ENCODE measurements at places on chromosomes 7 and 10.

GRCh38 chr10:30579574-30579973, 50.0 kb downstream of the LYZL2 start:
- DNase-seq: no peak

- DNase-seq: peak; percentile 58
Measured at GRCh38 chr10:47334466-47335295, 12.4 kb downstream of the GDF2 start.

- no peak for DNase-seq
Measured at GRCh38 chr10:42594246-42594650, 44.1 kb downstream of the ZNF33B start.

- DNase-seq: no peak
Measured at GRCh38 chr7:74599244-74599643, 58.3 kb upstream of the GTF2I start.

GRCh38 chr7:132279718-132280117, 296.6 kb downstream of the PLXNA4 start:
- no peak for DNase-seq

DNA sequence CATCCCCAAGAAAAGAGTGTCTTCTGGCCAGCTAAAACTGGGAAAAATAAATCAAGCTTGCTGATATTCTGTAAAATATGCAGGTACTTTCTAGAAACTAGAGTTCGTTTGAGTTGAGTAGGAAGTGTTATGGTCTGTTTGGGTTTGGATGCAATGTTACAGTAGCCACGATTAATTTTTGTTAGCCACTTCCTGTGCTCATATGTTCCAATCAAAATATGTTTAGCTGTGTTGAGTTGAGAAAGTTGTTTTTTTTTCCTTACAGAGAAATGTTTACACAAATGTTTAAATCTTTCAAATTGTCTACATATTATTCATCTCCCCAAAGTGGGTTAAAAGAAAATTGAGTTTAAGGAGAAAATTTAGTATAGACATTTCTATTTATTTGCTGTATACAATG, 11.3 kb upstream of the LAMB1 start:
- DNase-seq: no peak

- peak; percentile 86 for DNase-seq
Measured at GRCh38 chr10:124741281-124741921, 2.8 kb downstream of the FAM53B start.

- no peak for DNase-seq
Measured at GRCh38 chr10:70093335-70093944, 39.2 kb downstream of the AIFM2 start.

DNA sequence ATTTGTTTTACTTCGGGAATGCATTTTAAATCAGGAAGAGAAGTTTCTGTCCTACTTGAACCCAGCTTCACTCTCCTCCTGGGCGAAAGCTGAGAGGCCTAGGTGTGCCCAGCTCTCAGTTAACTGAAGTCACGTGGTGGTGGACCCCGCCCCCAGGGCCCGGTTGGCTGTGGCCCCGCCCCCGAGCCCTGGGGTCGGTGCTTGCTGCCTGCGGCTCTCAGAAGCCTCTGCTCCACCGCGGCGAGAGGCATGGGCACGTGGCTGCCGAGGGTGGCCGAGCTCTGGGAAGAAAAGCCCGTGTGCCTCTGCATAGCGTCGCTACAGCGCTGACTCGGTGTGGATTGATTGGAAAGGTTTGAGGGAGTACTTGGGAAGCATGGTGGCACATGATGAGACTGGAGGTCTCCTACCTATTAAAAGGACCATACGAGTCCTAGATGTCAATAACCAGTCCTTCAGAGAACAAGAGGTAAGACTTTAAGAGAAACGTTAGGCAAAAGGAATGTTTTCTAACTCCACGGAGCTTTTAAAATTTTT, 34.1 kb downstream of the NET1 start:
- DNase-seq: peak; percentile 94

DNA sequence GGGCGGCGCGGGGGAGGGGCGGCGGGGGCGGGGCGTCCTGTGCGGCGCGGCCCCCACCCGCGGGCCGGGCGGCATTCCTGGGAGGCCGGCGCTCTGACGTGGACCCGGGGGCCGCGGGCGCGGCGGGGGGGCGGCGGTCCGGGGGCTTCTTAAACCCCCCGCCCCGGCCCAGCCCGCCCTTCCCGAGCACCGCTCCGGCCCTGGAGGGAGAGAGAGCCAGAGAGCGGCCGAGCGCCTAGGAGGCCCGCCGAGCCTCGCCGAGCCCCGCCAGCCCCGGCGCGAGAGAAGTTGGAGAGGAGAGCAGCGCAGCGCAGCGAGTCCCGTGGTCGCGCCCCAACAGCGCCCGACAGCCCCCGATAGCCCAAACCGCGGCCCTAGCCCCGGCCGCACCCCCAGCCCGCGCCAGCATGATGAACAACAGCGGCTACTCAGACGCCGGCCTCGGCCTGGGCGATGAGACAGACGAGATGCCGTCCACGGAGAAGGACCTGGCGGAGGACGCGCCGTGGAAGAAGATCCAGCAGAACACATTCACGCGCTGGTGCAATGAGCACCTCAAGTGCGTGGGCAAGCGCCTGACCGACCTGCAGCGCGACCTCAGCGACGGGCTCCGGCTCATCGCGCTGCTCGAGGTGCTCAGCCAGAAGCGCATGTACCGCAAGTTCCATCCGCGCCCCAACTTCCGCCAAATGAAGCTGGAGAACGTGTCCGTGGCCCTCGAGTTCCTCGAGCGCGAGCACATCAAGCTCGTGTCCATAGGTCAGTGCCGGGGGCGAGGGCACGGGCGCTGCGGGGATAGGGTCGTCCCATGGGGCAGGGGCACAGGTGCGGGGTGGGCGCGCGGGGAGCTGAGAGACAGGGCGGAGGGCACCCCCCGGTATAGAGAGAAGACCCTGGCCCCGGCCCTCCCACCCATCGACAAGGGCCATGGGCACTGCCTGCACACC, at the start of gene FLNC:
Gene FLNC, plus strand, starts transcription at position 176 of the 947 bp plus-strand sequence. Its CDS starts 232 bp downstream, at position 408.
- DNase-seq: peak; percentile 85

GRCh38 chr7:72032934-72033333, 379.2 kb downstream of the CALN1 start:
- peak; percentile 15 for DNase-seq

GRCh38 chr10:50740293-50740648, 535 bp downstream of the ASAH2B start:
- DNase-seq: no peak

GRCh38 chr10:132647424-132647823, 109.8 kb downstream of the INPP5A start:
- no peak for DNase-seq

- no peak for DNase-seq
Measured at GRCh38 chr7:101972627-101973026, 155.2 kb downstream of the CUX1 start.

DNA sequence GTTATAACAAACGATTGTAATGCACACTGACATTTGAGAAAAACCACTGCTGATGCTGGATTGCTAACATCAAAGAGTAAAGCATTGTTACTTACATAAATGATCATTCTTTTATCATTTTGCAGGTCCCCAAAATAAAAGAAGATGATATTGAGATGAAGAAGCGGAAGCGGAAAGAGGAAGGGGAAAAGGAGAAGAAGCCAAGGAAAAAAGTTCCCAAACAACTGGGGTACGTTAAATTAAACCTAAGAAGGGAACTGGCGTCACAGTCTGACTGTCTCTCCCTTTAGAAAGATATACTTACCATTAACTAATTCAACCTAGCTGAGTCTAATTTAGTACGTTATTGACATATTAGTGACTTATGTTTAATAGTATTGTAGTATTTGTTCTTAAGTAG, 28.1 kb downstream of the UBN2 start:
- no peak for DNase-seq

GRCh38 chr7:2201686-2202360, 30.9 kb downstream of the MAD1L1 start:
- peak; percentile 67 for DNase-seq

DNA sequence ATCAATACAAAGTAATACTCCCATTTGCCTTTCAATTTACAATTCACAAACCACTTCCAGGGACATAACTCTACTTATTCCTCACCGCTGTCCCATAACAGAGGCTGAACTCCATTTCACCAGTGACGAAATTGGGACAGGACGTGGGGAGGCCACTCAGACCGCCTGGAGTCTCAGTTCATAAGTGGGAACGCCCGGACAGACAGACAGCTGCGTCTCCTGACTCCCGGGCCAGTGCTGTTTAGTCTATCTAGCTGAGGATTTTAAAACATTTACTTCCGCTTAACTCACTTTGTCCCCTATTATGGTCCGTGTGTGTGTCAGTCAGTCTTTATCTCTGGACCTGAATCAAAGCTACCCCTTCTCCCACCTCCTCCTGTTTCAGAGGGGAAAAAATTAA, 67.4 kb upstream of the ZNF438 start:
- no peak for DNase-seq

GRCh38 chr10:73850863-73851461, 23.4 kb downstream of the CAMK2G start:
- DNase-seq: no peak

GRCh38 chr7:150992833-150993302, 2.1 kb downstream of the NOS3 start:
- no peak for DNase-seq

DNA sequence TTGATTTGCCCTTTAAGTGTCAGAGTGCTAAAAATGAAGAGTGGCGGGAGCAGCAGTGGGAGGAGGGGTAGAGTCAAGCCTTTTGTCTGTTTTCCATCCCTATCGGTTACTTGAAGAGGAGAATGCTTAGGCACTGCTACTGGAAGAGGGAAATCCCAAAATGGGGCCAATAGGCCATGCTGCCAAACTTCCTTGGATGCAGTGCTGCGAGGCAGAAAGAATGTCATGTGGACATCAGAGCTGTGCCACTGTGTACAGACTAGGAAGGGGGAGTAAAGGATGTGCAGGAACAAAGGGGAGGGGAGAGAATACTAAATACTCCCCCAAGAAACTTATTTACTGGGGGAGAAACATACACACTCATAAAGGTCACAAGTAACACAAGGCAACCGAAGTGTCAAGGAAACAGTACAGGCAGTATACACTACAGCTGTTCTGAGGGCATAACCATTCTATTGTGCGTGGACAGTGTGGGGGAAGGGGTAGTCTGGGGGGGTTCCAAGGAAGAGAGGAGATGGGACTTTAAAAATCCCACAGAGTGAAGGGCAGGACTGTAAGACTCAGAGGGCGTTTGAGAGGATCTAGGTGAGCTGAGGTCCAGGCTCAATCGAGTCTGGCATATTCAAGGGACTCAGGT, 228.7 kb upstream of the PLXNA4 start:
- DNase-seq: no peak

- peak; percentile 82 for DNase-seq
Measured at GRCh38 chr10:101779544-101780186, 3.6 kb downstream of the NPM3 start.

DNA sequence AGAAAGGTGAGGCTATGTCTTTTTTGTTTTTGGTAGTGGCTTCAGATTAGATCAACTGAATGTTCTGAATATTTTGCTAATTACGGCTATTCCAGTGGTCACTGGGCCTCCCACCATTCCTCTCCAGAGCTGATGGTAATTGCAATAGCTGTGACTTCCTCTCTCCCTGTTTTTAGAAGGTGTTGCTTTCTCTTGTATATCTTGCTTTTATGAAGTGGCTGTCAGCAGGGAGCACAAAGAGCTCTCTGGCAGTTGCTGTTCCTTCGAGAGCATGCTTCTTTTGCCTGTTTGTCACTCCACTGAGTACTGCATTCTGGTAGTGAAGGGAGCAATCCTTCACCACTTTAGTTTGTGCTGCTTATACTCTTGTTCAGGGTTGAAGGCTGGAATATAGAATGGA, 133.3 kb downstream of the EXOC4 start:
- DNase-seq: no peak

GRCh38 chr10:109205929-109206585, 717.3 kb downstream of the XPNPEP1 start:
- no peak for DNase-seq

DNA sequence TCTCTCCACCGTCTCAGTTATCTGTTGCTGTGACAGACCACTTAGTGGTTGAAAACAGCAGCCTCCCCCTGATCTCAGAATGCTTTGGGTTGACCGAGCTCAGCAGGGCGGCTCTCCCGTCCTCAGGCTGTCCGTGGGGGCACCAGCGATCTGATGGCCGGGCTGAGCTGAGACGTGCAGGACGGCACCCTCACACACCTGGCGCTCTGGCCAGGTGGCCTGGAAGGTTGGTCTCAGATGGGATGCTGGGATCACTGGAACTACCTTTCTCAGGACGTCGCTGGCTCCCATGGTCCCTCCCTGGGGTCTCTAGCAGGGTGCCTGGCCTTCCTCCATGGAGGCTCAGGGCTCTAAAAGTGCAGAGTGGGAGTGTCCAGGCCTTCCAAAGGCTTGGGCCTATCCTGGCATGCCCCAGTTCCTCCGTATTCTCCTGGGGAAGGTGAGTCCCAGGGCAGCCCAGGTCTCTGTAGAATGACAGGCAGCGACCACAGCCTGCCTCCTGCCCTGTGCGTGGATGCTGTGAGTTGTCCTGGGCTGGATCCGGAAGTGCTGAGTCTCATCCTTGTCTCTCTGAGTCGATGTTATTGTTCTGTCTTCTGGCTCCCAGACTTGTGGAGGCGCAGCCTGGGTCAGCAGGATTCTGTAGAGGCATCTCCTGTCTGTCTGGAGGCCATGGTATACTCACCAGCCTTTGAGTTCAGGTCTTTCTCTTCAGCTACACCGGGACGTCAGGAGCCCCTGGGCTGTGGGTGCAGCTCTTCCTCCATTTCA, 12.2 kb upstream of the PWWP2B start:
- no peak for DNase-seq

DNA sequence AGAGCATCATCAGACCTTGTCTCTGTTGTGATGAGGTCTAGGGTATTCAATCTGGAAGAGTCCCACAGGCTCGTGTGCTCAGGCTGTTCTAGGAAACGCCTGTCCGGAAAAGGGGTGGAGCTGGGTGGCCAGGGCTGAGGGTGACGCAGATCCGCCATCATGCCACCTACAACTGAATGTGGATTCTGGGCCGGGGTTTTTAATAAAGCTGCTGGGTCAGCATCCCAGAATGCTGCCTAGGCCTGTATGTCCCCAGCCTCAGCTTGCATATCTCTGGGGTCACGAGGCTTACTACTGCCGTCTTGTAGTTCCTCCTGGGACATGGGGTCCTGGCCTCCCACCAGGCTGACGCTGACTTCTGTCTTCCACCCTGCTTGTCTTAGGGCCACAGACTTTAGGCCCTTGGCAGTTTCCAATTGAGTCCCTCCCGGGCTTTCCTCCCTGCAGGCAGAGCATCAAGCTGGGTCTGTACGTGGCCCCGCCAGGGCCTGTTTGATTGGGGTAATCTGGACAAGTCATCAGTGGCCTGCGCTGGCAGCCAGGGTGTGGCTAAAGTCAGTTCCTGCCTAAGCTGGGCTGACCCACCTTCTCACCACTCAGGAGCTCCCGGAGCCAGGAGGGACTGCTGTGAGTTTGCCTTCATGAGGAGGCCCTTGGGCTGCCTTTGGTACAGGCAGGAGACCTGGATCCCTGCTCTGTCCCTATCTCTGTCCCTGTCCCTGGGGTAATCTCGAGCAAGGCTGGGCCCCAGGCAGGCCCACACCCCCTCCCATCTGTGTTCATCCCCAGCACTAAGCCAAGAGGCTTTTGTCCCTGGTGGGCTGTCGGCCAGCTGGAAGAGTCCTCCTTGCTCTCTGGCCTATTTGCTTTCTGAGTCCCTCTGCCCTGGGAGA, 79.9 kb downstream of the ZMIZ1 start:
- DNase-seq: no peak

GRCh38 chr7:1022801-1023465, 21.4 kb upstream of the GPR146 start:
- no peak for DNase-seq

- no peak for DNase-seq
Measured at GRCh38 chr7:149772956-149773434, 393 bp downstream of the ZNF467 start.

Measured in left forelimb (tissue), 1 donor.